ENCODE measurements at places on chromosomes 3 and 15.

- H3K27ac ChIP-seq, result no peak overlapping the region
- H3K36me3 ChIP-seq, result peaks cover 67% of the 10 kb centered on the region
- H3K27me3 ChIP-seq, result no peaks in the 10 kb centered on the region
- no peak overlapping the region for H3K4me3 ChIP-seq
- H3K4me1 ChIP-seq, result no peaks in the 10 kb centered on the region
Measured at GRCh38 chr3:150627557-150627956, 24.4 kb downstream of the SELENOT start.

- no peaks in the 10 kb centered on the region for H3K27me3 ChIP-seq
- H3K4me1 ChIP-seq, result peaks cover 57% of the 10 kb centered on the region
- peak overlapping the region; percentile 37 for H3K27ac ChIP-seq
- DNase-seq, result no peak
Measured at GRCh38 chr15:77481670-77482069, 61.0 kb downstream of the HMG20A start.

DNA sequence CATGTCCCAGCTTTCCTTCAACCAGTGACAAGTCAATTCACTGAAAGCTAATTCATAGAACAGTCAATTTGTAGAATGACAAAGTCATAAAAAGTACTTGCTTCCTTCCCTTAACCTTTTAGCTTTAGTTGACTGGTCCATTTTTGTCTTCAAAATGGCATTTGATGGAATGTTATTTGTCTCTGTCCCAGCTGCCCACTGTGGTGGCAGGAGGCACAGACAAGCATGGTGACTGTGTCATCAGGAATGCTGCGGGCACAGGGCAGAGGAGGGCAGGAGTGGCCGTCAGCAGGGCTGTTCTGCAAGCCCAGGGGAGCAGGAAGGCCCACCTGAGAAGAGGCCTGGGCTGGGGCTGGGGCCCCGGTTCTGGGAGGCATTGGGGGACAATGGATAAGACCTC, 10.0 kb downstream of the IQSEC1 start:
- no peak overlapping the region for H3K27ac ChIP-seq
- no peaks in the 10 kb centered on the region for H3K27me3 ChIP-seq
- H3K36me3 ChIP-seq, result no peaks in the 10 kb centered on the region
- no peak overlapping the region for H3K4me3 ChIP-seq
- H3K4me1 ChIP-seq, result no peaks in the 10 kb centered on the region

DNA sequence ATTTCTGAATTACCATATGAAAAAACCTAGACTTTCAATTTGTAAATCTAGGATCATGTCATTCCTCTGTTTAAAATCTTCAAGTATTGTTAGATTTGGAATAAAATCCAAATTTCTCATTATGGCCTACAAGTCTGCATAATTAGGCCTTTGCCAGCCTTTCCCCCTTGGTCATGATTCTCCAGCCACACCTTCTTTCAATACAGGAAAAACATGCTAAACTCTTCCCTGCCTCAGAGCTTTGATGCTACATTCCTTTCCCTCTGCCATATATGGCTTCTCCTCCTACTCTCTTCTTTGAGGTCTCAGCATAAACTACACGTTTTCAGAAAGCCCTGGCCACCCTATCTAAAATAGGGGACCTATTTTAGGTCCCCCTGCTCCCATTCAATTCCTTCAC, 48.5 kb downstream of the TM6SF1 start:
- H3K4me1 ChIP-seq, result no peaks in the 10 kb centered on the region
- no peak overlapping the region for H3K27ac ChIP-seq
- no peak overlapping the region for H3K4me3 ChIP-seq
- H3K27me3 ChIP-seq, result no peaks in the 10 kb centered on the region

- no peaks in the 10 kb centered on the region for H3K27me3 ChIP-seq
- H3K4me3 ChIP-seq, result no peak overlapping the region
- H3K36me3 ChIP-seq, result no peaks in the 10 kb centered on the region
- H3K27ac ChIP-seq, result no peak overlapping the region
- H3K4me1 ChIP-seq, result no peaks in the 10 kb centered on the region
Measured at GRCh38 chr3:3893590-3893989, 94.4 kb downstream of the LRRN1 start.

DNA sequence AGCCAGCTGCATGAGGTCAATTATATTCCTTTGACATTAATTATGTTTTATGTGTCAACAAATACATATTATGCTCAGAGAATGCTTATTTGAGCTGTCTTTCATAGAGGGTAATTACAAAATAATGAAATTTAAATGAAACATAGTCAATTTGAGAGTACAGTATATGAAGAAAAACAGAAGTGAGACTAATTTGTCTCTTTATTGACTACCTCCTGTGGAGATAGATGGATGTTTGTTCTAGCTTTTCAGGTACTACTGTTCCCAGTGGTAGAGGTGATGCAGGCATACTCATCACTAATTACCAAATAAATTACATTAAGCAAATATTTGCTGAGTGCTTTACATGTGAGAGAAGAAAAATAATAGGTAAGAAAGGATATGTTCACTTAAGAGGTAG, 1129.6 kb downstream of the OTOL1 start:
- H3K4me1 ChIP-seq, result no peaks in the 10 kb centered on the region
- H3K4me3 ChIP-seq, result no peak overlapping the region
- H3K36me3 ChIP-seq, result no peaks in the 10 kb centered on the region
- no peaks in the 10 kb centered on the region for H3K27me3 ChIP-seq
- DNase-seq, result no peak
- H3K27ac ChIP-seq, result no peak overlapping the region

DNA sequence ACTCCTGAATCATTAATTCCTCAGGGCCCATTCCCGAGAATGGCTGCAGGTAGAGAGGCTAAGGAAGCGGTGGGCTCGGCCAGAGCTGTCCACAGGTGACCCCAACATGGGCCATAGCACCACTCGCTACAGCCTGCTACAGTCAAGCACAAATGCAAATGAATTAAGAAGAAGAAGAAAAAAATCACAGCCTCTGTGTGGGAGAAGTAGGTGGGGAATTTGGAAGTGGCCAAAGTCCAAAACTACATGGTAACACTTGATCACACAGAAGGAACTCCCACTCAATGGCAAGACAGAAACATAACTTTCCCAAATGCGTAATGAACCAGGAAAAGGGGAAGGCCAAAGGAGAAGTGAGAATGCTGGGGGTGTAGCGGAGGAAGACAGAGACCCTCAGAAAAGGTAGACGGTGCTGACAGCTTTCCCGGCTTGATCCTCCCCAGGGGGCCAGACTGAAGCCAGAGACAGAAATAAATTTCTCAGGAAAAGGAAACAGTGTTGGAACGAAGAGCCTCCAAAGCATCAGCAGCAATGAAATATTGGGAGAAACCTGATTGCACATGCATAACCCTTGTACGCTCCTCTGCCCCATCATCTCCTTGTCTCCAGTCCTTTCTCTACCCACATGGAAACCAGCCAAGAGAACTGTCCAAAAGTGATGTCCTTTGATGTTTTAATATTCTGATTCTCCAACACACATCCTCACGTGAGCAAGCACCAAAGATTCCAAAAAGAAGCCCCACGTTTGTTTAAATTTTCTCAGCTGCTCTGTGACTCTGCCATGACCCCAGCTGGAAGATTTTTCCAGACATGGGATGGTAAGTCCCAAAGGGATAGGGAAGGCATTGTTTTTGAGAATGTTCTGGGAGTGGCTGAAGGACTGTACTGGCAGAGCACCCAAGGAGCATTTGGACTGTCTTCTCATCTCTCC, 107.6 kb downstream of the OXNAD1 start:
- no peak overlapping the region for H3K27ac ChIP-seq
- no peaks in the 10 kb centered on the region for H3K27me3 ChIP-seq
- DNase-seq, result no peak
- H3K4me1 ChIP-seq, result peaks cover 55% of the 10 kb centered on the region
- peaks cover 28% of the 10 kb centered on the region for H3K36me3 ChIP-seq

GRCh38 chr15:58288592-58288991, 143.2 kb upstream of the LIPC start:
- H3K4me1 ChIP-seq, result no peaks in the 10 kb centered on the region
- no peaks in the 10 kb centered on the region for H3K27me3 ChIP-seq
- no peak overlapping the region for H3K27ac ChIP-seq
- DNase-seq, result no peak
- H3K36me3 ChIP-seq, result no peaks in the 10 kb centered on the region

DNA sequence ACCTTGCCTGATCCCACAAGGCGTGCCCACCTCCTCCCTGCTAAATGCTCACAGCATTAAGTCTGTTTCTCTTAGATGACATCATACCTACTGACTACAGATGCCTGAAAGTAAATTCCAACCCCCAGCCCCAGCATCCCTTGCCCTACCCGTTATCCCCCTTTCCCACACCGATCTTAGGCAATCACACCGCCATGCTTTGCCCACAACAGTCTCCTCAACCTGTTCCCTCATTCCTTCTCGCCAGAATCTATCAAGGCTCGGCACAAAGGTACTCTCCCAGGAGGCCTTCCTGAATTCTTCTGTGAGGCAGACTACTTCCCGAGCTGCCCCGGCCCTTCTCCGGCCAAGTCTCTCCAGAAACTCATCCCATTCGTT, 789 bp upstream of the SEC61A1 start:
- no peaks in the 10 kb centered on the region for H3K27me3 ChIP-seq
- H3K27ac ChIP-seq, result peak overlapping the region; percentile 89
- H3K4me3 ChIP-seq, result peak overlapping the region; percentile 92
- H3K4me1 ChIP-seq, result peaks cover 34% of the 10 kb centered on the region

GRCh38 chr3:159861369-159861987, 127.2 kb upstream of the IL12A start:
- H3K27me3 ChIP-seq, result no peaks in the 10 kb centered on the region
- DNase-seq, result no peak
- H3K36me3 ChIP-seq, result no peaks in the 10 kb centered on the region
- H3K4me1 ChIP-seq, result peaks cover 28% of the 10 kb centered on the region

DNA sequence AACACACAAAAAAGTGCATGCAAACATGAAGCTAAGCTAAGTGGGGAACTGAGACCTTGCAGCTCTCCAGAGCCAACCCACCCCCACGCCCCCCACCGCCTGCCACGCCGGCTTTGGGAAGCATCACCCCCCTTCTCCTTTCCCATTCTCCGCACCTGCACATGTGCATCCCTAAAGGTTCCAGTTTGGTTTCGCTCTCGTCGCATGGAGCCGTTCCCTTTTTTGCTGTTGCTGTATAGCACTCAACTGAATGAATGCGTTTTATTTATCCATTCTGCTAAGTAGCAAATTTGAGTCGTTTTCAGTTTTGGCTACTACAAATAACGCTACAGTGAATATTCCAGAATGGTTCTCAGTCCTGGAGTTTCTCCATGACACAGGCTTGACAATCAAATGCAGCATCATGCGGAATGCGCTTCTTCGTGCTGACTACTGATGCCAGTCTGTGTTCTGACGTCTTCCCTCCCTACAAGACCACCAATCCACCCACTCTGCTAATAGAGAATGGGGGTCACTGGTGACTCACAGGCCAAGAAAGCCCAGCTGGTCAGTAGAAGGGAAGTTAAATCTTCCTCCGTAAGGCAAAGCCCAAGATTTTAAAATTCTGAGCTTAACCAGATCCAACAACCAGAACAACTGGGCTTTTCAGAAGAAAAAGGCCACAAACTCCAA, 115.3 kb downstream of the XXYLT1 start:
- H3K36me3 ChIP-seq, result no peaks in the 10 kb centered on the region
- H3K27me3 ChIP-seq, result no peaks in the 10 kb centered on the region
- no peak overlapping the region for H3K4me3 ChIP-seq
- peak overlapping the region; percentile 82 for H3K27ac ChIP-seq
- DNase-seq, result no peak
- peaks cover 58% of the 10 kb centered on the region for H3K4me1 ChIP-seq

- H3K4me1 ChIP-seq, result peaks cover 42% of the 10 kb centered on the region
- no peaks in the 10 kb centered on the region for H3K27me3 ChIP-seq
- H3K4me3 ChIP-seq, result no peak overlapping the region
- H3K36me3 ChIP-seq, result peaks cover 18% of the 10 kb centered on the region
Measured at GRCh38 chr3:11601446-11602238, 42.1 kb downstream of the VGLL4 start.

DNA sequence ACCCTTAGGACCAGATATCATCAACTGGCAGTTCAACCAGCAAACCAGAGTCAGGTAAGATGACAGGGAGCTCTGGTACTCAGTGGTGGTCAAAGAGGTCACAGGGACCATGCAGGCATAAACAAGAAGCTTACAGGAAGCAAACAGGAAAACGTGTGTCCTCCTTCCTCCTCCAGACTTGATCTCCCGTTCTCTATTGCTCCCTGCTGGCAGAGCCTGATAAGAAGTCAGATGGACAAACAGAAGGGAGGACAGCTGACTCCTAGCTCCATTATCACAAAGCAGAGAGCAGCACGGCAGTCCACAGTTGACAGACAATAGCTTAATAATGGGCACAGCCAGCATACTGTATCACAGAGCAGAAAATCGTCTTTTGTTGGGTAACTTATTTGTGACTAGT, 156.5 kb upstream of the SLC2A2 start:
- H3K27ac ChIP-seq, result no peak overlapping the region
- no peak overlapping the region for H3K4me3 ChIP-seq
- H3K4me1 ChIP-seq, result peaks cover 14% of the 10 kb centered on the region
- H3K36me3 ChIP-seq, result no peaks in the 10 kb centered on the region
- H3K27me3 ChIP-seq, result no peaks in the 10 kb centered on the region
- DNase-seq, result no peak

DNA sequence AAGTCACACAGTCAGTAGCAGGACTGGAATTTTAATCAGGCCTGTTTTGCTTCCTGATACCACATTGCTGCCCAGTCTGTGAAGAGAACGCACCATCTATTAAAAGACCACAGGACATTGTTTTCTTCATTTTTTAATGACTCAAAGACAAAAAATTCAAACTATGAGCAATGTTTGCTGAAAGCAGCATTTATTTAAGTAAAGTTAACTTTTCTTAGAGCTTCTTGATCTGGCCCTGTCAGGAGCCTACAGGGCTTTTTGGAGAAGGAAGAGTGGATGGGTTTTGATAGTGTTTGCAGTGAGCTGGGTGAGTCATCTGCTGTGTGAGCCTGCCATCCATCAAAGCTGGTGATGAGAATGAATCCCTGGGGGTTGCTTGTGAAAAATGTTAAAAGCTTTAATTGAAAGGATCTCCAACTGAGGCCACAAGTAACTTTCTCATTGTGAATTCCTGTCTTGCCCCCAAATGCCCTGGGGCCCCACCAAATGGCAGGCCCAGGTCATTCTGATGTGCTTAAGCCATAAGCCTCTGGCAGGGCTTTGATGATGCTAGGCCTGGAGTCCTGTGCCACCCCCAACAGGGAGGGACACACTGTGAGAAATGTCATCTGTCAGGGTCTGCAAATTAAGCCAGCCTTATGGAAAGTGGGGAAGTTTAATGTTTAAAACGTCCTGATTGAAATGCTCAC, 136.2 kb upstream of the PFN2 start:
- no peak for DNase-seq
- H3K27ac ChIP-seq, result no peak overlapping the region
- no peaks in the 10 kb centered on the region for H3K27me3 ChIP-seq
- H3K4me1 ChIP-seq, result no peaks in the 10 kb centered on the region
- H3K36me3 ChIP-seq, result no peaks in the 10 kb centered on the region
- no peak overlapping the region for H3K4me3 ChIP-seq

DNA sequence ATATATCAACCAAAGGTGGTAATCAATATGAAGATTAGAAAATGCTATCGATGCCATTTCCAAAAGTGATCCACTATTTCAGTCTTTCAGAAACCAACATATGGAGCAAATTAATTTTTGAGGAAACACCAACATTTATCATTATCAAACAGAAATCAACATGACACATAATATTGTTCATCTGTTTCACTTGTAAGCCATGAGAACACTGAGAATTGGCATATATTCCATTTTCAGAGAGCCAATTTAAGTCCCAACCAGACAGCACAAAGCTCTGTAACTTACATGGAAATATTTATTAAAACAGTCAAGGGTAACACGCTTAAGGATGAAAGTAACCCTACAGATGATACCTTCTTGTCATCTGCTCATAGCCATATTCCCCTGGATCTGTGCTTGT, 37.6 kb upstream of the STRIT1 start:
- H3K4me3 ChIP-seq, result no peak overlapping the region
- no peaks in the 10 kb centered on the region for H3K4me1 ChIP-seq
- H3K27ac ChIP-seq, result no peak overlapping the region

- H3K27ac ChIP-seq, result peak overlapping the region; percentile 19
- H3K4me1 ChIP-seq, result peaks cover 9% of the 10 kb centered on the region
- no peak overlapping the region for H3K4me3 ChIP-seq
- H3K27me3 ChIP-seq, result no peaks in the 10 kb centered on the region
- no peaks in the 10 kb centered on the region for H3K36me3 ChIP-seq
Measured at GRCh38 chr15:63436341-63436740, 54.7 kb upstream of the CA12 start.

Data from upper lobe of right lung (tissue), 1 donor.